Stimulated activated naive CD8-positive, alpha-beta T cell treated with anti-CD3 and anti-CD28 coated beads, Interleukin-15, Interleukin-2, amounts not matched to agents 100 U/mL and 50 U/mL, for 24 hours (primary cell): ENCODE measurements at places on chromosomes 3 and 15.
A peak's percentile ranks its signal among the peaks of the same experiment; 100 is the strongest.

DNA sequence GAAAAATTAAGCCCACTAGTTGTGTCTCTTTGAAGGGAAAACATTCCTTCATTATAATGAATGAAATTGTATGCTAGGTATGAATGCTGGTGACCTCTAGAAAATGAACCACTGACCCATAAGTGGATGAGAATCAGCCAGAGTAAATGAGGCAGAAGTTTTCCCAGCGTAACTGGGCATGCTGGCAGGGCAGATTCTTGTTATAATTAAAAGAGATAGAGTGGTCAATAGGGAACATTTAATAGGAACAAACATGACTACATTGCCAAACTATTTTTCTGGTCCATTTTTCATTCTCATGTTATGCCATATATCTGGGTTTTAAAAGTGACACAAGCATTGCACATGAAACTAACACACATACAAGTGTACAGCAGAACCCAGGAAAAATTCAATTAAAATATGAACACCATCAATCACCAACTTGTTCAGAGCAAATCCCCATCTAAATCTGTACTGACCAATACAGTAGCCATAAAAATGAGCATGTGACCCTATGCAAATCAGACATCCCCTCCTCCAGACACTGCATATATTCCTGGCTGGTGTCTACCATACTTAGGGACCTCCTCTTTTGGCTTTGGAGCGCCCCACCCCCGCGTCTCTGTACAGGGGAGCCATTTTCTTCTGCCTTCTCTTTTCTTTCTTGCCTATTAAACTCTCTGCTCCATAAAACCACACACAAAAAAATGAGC is 4.0 kb downstream of the CLRN1 start:
- DNase-seq: no peak

DNA sequence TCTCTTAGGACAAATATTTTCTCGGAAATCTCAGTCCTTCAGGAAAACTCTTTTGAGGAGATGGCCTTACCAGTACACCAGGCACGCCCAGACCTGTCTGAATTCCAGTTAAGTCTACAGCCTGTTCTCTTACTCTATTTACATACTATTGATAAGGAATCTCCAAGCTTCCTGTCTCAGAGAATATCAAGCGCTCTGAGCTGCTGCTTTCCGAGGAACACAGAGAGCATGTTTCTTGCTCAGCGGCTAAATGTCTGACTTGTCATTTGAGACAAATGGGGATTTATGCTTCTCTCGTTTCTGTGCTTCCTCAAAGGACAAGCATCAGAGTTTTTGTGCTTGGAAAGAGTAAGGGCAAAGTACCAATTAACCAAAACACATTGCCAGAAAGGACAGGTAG is 112.4 kb upstream of the CCDC54 start:
- no peak for DNase-seq

GRCh38 chr15:83283813-83284558 is 478 bp downstream of the BNC1 start:
- DNase-seq: no peak

DNA sequence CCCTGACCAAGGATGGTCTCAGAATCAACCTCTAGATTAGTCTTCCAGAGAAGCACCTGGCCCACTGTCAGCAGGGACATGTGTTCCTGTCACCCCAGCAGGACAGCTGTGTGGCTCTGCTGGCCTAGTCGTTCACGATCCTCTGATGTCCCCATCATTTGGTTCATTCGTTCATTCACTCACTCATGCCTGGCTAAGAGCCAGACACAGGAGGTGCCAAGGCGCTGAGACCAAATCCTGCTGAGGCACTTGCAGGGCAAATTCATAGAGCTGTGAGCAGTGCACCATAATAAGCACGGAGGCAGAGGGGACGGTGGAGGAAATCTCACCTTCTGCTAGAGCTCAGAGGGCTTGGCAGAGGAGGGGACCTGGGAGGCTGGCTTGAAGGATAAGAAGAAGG is 49.9 kb upstream of the FGD5 start:
- DNase-seq: no peak

GRCh38 chr3:53803124-53803815 is 42.9 kb downstream of the CHDH start:
- no peak for DNase-seq

DNA sequence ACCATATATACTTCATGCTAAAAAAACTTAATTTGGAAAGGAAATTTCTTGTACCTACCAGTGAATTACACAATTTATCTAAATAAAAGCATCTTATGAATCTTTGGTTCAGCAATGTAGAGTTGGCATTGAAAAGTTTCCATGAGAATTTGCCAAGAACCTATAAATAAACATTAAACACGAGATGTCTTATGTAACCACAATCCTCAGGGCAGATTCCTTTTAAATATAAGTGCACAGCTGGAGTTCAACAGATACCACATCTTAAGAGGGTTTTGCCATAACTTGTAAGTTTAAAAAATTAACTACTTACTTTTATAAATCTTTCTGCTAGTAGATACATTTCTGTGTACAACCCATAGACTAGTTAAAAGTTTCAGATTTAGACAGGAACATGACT is 499.3 kb upstream of the ARRDC4 start:
- DNase-seq: no peak

- DNase-seq: no peak
These were observed 848 bp upstream of the BUB1B start for GRCh38 chr15:40160021-40160420.

DNA sequence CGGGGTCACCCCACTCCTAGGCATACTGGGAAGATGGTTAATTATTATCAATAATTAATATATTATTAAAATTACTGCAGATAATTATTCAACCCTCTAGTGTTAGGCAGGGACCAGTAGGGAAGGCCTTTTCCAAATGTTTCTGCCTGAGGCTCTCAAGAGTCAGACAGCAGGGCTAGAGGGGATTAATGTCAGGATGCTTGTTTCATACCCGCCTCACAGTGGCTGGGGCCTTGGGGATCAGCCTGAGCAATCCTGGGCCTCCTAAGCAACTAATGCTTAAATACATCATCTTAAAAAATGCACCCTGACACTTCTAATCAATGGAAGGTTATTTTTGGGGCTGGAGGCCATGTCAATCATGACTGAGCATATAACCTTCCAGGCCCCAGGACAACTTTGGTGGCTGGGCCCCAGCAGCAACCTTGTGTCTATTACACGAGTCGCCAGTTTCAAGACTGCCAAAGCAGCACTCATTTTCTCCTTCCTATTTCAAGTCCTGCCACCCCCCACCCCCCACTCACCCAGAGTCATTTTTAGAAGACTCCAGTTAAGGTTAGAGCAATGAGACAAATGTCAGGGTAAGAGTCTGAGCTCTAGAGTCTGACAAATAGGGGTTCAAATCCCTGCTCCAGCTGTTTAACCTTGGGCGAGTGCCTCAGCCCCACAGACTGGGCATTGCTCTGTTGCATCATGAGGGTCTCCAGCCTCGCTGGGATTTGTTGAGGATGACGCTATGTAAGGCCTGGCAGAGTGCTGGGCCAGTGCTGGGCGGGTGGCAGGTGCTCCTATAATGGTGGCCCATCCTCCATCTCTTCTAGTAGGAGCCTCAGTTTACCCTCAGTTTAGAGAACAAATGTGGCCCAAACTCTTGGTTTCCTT is 6.1 kb downstream of the AMOTL2 start:
- DNase-seq: no peak

GRCh38 chr15:76905855-76906254 is 715 bp upstream of the SCAPER start:
- DNase-seq: no peak

DNA sequence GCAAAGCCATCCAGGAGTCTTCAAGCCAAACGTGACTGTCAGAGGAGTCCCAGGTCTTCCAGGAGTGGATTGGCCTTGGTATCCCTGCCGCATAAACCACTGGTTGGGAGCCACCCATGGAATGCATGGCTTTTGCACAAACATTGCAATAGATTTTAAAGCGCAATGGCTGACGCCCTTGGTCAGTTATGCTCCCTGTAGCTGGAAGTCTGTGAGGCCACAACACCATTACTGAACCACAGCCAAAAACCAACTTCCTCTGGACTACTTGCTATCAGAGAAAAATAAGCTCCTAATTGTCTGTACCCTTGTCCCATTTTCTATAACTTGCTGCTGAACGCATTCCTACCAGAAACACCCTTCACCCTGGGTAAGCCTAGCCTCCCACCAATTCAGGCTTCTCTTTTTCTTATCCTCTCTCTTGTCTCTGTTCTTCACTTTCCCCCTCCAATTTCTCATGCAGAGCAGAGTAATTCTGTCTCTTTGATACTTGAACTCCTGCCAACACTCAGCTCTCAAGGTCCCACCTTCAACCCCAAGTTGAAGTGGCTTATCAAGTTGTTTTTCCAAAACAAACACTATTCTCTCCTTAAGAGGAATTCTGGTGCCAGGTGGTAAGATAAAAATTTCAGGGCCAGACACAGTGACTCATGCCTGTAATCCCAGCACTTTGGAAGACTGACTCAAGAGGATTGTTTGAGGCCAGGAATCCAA is 176.4 kb upstream of the UBE2E1 start:
- DNase-seq: no peak

- DNase-seq: no peak
These were observed 39.6 kb upstream of the SYN2 start for GRCh38 chr3:11964553-11964952.

- DNase-seq: no peak
These were observed 123.0 kb downstream of the VGLL3 start for GRCh38 chr3:86867982-86868381.

DNA sequence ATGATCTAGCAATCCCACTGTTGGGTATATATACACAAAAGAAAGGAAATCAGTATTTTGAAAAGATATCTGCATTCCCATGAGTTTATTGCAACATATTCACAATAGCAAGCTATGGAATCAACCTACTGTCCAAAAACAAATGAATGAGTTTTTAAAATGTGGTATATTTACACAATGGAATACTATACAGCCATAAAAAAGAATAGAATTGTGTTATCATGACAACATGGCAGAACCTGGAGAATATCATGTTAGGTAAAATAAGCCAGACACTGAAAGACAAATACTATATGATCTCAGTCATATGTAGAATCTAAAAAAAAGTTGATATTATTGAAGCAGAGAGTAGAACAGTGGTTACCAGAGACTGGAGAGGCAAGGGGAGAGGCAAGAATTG is 732.6 kb downstream of the MCTP2 start:
- DNase-seq: no peak

DNA sequence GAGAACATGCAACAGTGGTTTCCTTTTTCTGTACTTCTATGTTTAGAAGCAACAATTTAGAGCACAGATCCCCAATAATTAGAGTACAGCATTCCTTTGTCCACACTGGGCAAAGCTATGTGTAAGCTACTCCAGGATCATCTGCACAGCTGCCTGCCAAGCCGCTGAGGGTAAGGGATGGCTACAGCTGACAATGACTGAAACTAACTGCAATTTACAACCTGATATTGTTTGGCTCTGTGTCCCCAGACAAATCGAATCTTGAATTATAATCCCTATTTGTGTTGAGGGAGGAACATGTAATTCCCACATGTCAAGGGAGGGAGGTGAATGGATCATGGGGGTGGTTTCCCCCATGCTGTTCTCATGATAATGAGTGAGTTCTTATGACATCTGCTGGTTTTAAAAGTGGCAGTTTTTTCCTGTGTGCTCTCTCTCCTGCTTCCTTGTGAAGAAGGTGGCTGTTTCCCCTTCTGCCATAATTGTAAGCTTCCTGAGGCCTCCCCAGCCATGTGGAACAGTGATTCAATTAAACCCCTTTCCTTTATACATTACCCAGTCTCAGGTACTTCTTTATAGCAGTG is 54.8 kb upstream of the TNFSF10 start:
- DNase-seq: no peak

DNA sequence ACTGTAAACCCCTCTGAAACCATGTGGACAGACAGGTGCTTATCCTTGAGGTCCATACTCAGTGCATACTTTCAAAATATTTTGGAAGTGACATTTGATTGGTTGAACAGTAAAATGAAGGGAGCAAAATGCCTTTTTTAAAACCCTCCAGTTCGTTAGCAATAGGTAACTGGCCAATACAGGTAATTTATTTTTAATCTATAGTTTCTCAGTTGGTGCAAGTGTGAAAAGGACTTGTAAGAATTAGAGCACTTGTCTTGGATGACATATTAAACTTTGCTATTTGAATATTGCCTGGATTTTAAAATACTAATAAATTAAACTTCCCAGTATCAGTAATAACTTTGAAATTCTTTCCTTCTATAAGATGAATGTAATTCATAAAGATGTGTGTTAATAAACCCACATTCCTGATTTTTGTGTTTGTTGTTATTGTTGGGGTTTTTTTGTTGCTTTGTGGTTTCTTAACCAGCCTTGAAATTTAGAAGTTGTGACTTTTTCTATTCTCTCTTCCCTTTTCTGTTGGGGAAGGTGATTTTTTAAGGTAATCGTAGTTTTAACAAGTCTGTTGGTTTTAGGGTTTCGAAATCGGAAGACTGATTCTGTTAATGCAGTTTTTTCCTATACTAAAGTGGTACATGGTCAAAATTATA is 90.0 kb downstream of the STT3B start:
- no peak for DNase-seq

DNA sequence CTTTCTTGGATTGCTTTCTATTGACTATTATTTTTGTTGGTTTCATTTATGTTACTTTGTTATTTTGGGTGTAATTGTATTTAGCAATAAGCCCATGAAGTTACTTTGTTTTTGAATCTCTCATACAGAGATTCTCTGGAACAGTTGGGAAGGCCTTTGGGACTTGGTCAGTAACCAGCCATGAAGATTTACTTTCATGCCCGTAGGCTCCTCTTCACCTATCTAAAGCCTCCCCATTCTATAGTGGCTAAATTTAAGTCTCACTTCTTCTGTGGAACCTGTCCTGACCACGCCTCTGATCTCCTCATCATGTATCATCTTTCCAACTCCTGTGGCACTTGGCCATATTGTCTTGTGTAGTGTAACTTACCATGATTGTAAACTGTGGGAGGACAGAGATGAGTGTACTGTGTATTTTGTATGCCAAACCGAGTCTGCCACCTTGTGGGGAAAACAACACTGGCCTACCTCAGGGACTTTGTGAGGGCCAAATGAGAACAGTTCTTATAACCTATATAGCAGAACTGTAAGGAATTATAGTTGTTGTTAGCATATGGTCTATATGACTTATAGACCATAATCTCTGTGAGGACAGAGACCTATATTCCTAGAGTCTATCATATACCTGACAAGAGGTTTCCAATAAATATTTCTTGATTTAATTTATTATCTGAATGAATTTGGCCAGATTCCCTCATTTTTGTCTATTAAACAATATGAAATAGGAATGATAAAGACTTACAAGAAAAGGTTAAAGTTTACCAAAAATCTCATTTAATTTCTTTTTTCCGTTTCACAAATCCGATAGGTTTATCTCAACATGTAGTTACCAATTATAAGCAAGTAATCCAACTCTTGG is 75.0 kb downstream of the STARD9 start:
- peak; percentile 50 for DNase-seq

DNA sequence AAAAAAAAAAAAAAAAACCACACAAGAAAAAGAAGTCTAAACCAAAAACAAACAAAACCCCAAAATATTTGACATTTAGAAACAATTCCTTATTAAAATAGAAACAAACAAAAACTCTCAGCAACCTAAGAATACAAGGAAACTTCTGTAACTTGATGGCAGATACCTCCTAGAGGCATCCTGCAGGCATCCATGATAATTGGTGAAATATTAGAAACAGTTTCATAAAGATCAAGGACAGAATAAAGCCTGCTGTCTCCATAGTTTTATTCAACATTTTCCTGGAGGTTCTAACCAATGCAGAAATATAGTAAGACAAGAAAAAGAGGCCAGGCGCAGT is 63.0 kb upstream of the TRPM1 start:
- no peak for DNase-seq

GRCh38 chr15:101637516-101637915 is 14.7 kb downstream of the TM2D3 start:
- no peak for DNase-seq

GRCh38 chr3:196640297-196641018 is 964 bp downstream of the NRROS start:
- DNase-seq: no peak
